CD4-positive, CD25-positive, alpha-beta regulatory T cell (primary cell): ENCODE measurements at places on chromosomes 4 and X. TPM values are rescaled to one million over a fixed set of nuclear protein-coding genes. Genes with fewer than 3 reads are reported as not detected.

The TMEM31 gene
- not detected for polyA plus RNA-seq

The NALF2 gene
- not detected for polyA plus RNA-seq

GRCh38 chr4:22713841-22714240 is 21.1 kb downstream of the GBA3 start:
- no peak for DNase-seq

DNA sequence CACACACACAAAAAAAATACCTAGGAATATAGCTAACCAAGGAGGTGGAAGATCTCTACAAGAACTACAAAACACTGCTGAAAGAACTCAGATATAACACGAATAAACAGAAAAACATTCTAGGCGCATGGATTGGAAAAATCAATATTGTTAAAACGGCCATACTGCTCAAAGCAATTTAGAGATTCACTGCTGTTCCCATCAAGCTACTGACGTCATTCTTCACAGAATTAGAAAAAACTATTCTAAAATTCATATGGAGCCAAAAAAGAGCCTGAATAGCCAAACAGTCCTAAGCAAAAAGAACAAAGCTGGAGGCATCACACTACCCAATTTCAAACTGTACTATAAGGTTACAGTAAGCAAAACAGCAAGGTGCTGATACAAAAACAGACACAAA is 390.2 kb downstream of the IDS start:
- DNase-seq = no peak
